Neural progenitor cell (in vitro differentiated cells): ENCODE measurements at places on chromosomes 1 and 21. TPM values are rescaled to one million over a fixed set of nuclear protein-coding genes. Genes with fewer than 3 reads are reported as not detected.

MCOLN3 gene
- 0.47 and 0.65 TPM in 2 replicates for total RNA-seq

CYB561D1 gene
- total RNA-seq: 4.3 and 6.8 TPM in 2 replicates

NR1I3 gene
- not detected in 2 replicates for total RNA-seq

GJB3 gene
- not detected in 2 replicates for total RNA-seq

TSTD1 gene
- total RNA-seq: 29.9 and 59.9 TPM in 2 replicates

FCGR2B gene
- 0.15 TPM in 1 of 2 replicates, not detected in the other for total RNA-seq

GRCh38 chr21:34892209-34892608 lies 156.9 kb downstream of the RUNX1 start:
- H3K4me3 ChIP-seq: no peak overlapping the region
- peaks cover 89% of the 10 kb centered on the region for H3K27me3 ChIP-seq
- no peak for DNase-seq
- no peak overlapping the region for H3K27ac ChIP-seq
- no peaks in the 10 kb centered on the region for H3K36me3 ChIP-seq

GRCh38 chr1:207017615-207018559 lies 14.7 kb downstream of the C1orf116 start:
- no peaks in the 10 kb centered on the region for H3K36me3 ChIP-seq
- H3K27ac ChIP-seq: no peak overlapping the region
- DNase-seq: no peak
- H3K27me3 ChIP-seq: no peaks in the 10 kb centered on the region
- H3K4me3 ChIP-seq: no peak overlapping the region

DNA sequence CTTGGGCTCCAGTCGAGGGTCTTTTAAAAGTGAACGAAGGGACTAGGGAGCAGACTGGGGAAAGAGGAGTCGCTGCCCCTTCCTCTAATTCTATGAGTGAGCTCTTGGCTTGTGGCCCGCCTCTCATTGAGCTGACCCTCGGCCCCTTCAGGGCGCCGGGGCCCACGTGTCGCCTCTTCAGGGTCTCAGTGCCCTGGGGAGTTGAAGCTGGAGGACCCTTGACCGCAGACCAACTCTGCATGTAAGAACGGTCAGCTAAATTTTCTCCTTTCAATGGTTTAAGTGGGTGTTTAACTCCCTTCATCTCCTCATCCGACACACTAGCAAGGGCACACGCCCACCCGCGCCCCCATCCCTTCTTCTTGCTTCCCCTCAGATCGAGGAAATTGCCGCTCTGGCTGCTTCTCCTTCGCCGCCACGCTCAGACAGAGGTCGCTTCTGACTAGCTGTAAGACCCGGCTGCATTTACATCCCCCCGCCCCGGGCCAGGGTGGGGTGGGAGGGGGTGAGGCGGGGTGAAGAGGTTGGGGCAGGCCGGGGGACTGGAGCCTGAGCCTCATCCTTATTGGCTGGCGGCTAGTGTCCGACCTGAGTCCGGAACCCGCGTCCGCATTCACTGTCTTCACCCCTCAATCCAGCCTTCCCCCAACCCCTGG lies 10.9 kb downstream of the NR5A2 start:
- peaks cover 100% of the 10 kb centered on the region for H3K27me3 ChIP-seq
- no peak overlapping the region for H3K27ac ChIP-seq
- DNase-seq: peak; percentile 93

DNA sequence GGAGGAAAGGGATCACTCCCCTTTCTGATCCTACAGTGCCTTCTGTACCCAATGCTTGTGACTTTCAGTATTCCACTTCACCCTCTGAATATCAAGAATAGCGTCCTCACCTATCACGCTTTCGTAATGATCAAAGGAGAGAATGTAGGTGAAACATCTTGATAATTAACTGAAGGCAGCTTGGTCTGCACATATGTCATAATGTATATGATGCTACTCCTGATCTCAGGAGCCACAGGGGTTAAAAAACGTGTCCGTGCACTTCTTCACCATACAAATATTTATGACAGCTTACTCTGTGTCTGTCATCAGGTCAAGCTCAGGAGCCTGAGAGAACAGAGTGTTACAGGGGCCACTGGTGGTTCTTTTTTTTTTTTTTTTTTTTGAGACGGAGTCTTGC lies 1.2 kb upstream of the PIK3C2B start:
- H3K27me3 ChIP-seq: peaks cover 15% of the 10 kb centered on the region
- peaks cover 17% of the 10 kb centered on the region for H3K4me1 ChIP-seq
- H3K27ac ChIP-seq: no peak overlapping the region
- no peak overlapping the region for H3K4me3 ChIP-seq

DNA sequence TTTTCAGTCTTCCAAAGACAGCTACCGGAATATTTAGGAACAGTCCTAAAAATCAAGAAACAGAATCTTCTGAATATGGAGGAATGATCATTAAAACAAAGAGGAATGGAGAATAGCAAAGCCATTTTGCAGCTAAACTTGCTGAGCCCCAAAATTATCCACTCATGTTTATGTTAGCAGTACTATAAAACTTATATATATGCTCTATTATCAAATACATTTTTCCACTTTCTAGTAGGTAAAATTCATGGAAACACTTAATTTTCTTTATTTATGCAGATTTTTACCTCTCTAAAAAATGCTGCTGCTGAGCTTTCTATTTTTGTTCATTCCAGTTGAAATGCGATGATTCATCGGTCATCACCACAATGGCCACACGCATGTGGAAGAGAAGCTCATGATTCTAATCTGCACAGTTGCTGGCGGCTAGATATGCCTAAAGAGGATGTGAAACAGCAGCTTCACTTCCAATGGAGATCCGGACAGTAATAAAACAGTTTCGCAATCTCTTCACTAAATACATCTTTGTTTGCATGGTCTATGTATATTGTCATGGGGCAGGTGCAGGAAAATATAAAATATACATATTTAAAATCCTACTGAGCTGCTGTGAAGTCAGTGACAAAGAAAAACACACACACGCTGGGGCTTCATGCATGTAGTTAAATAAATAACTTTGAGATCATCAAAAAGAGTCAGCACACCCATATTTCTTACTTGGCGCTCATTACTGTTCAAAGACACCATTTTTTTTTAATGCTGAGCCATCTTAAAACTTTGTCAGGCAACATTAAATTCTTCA lies 292.2 kb downstream of the SMYD3 start:
- H3K4me3 ChIP-seq: no peak overlapping the region
- H3K27ac ChIP-seq: no peak overlapping the region

GRCh38 chr1:116881879-116882520 lies 27.7 kb upstream of the PTGFRN start:
- DNase-seq: peak; percentile 42
- H3K36me3 ChIP-seq: no peaks in the 10 kb centered on the region
- no peak overlapping the region for H3K4me3 ChIP-seq
- H3K4me1 ChIP-seq: peaks cover 30% of the 10 kb centered on the region
- H3K27ac ChIP-seq: no peak overlapping the region
